ENCODE measurements at places on chromosomes 2 and 18. TPM values are rescaled to one million over a fixed set of nuclear protein-coding genes. Genes with fewer than 3 reads are reported as not detected.

GRCh38 chr2:234714711-234715110, 217.8 kb upstream of the ARL4C start:
- H3K4me1 ChIP-seq, result no peaks in the 10 kb centered on the region
- no peak overlapping the region for H3K27ac ChIP-seq
- no peaks in the 10 kb centered on the region for H3K36me3 ChIP-seq
- no peak overlapping the region for H3K4me3 ChIP-seq

Gene RTKN
- total RNA-seq, result 14.0 TPM

Gene ITPRID2
- 76.0 TPM for total RNA-seq

- H3K36me3 ChIP-seq, result no peaks in the 10 kb centered on the region
- no peaks in the 10 kb centered on the region for H3K4me1 ChIP-seq
- H3K27ac ChIP-seq, result no peak overlapping the region
- H3K27me3 ChIP-seq, result peaks cover 7% of the 10 kb centered on the region
- no peak for DNase-seq
These were observed 201.5 kb upstream of the PXDN start for GRCh38 chr2:1945819-1946218.

GRCh38 chr2:41870265-41870585, 177.6 kb upstream of the PKDCC start:
- peaks cover 2% of the 10 kb centered on the region for H3K27me3 ChIP-seq
- no peak overlapping the region for H3K27ac ChIP-seq

- H3K4me3 ChIP-seq, result no peak overlapping the region
- peaks cover 48% of the 10 kb centered on the region for H3K27me3 ChIP-seq
- DNase-seq, result no peak
- H3K36me3 ChIP-seq, result no peaks in the 10 kb centered on the region
- no peak overlapping the region for H3K27ac ChIP-seq
These were observed 223.3 kb upstream of the ATP5MC3 start for GRCh38 chr2:175404839-175405238.

DNA sequence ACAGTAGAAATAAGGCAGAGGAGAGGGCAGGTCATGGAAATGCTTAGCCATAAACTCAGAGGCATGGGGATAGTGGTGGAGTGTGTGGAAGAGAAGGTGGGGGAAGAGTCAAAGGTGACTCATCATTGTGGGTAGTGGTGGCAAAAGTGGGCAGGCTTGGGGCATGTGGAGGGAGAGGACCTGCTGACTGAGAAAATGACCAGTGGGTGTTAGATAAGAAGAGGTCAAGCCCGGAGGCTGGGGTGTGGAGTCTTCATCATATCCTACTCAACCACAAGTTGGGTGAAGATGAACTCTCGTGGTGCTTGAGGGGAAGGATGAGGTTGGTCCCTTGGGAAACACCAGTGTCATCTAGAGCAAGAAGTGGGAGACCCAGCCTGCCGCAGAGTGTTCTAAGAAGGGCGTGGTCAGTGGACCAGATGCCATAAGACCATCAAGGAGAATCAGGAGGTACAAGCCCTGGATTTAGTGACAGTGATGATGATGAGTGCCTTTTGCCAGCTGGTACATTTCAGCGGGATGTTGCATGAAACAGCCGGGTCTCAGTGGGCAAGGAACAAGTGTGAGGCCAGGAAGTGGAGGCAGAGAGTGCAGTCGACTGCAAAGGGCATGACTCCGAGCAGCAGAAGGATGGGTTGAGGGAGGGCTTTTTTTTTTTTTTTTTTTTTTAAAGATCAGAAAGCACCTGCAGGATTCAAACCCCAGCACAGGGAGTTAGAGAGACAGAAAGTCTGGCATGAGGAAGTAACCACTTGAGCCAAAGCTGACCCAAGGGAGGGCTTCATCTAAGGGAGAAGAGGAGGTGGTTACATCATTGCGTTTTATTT, 122.6 kb upstream of the SPRED2 start:
- H3K4me3 ChIP-seq, result no peak overlapping the region
- peaks cover 5% of the 10 kb centered on the region for H3K4me1 ChIP-seq
- H3K27me3 ChIP-seq, result peaks cover 4% of the 10 kb centered on the region
- H3K36me3 ChIP-seq, result no peaks in the 10 kb centered on the region
- H3K27ac ChIP-seq, result no peak overlapping the region
- DNase-seq, result no peak

DNA sequence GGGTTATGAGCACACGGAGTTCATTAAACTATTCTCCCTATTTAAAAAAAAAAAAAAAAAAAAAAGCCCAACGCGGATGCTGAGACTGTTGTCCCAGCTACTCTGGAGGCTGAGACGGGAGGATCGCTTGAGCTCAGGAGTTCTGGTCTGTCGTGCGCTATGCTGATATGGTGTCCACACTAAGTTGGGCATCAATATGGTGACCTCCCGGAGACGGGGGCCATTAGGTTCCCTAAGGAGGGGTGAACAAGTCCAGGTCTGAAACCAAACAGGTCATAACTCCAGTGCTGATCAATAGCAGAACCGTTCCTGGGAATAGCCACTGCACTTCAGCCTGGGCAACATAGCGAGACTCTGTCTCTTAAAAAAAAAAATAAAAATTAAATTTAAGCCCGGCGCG, 12.9 kb upstream of the ANKRD53 start:
- H3K4me1 ChIP-seq, result peaks cover 9% of the 10 kb centered on the region
- peak overlapping the region; percentile 67 for H3K4me3 ChIP-seq
- no peak for DNase-seq
- H3K27me3 ChIP-seq, result peaks cover 79% of the 10 kb centered on the region
- no peaks in the 10 kb centered on the region for H3K36me3 ChIP-seq

DNA sequence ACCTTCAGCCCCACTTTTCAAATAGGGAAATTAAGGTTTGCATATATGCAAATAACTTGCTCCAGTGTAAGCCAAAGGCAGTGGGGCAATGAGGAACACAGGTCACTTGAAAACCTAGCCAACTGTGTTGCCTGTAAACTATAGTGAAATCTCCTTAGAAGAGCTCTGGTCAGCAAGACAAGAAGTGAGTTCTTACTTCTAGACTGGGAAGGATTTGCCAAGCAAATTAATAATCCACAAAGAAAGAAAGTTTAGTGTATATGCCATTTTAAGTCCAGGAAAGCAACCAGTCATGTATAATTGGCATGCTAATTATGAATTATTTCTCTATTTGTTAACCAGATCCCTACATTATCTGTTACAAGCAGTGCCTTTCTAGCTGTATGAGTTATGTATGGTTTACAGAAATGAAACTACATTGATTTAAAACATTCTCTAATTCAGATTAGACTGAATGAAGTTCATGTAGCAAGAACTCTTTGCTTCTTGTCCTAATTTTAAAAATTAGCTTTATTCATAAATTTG, 129.9 kb downstream of the MTX2 start:
- H3K27me3 ChIP-seq, result no peaks in the 10 kb centered on the region
- H3K27ac ChIP-seq, result no peak overlapping the region
- H3K4me3 ChIP-seq, result no peak overlapping the region
- no peaks in the 10 kb centered on the region for H3K36me3 ChIP-seq
- H3K4me1 ChIP-seq, result no peaks in the 10 kb centered on the region

- H3K36me3 ChIP-seq, result peaks cover 4% of the 10 kb centered on the region
- peaks cover 58% of the 10 kb centered on the region for H3K4me1 ChIP-seq
- H3K4me3 ChIP-seq, result no peak overlapping the region
These were observed 48.2 kb downstream of the KCMF1 start for GRCh38 chr2:85019121-85019520.

Gene ST6GAL2
- 0.41 TPM for total RNA-seq

Gene DIS3L2
- 17.0 TPM for total RNA-seq

DNA sequence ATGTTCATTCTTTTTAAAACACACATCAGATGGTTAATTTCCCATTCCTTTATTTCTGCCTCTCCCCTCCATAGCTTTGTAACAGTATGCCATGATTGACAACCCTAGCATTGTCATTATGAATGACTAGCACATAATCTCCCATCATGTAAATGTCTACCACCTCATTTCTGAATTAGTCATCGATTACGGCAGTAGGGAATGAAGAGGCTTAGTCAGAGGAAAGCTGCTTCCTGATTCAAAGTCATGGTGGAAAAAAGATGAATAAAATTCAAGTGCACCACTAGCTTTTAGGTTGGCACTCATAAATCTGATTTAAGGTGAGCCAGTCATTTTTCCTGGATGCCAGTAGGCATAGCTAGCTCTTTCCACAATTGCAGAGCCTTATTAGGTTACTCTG, 19.1 kb upstream of the ACMSD start:
- H3K27me3 ChIP-seq, result no peaks in the 10 kb centered on the region
- H3K27ac ChIP-seq, result no peak overlapping the region
- no peaks in the 10 kb centered on the region for H3K4me1 ChIP-seq
- DNase-seq, result no peak
